ENCODE measurements at places on chromosomes 11 and 22.

GRCh38 chr22:36021606-36022153 lies 6.9 kb downstream of the RBFOX2 start:
- no peak for DNase-seq

DNA sequence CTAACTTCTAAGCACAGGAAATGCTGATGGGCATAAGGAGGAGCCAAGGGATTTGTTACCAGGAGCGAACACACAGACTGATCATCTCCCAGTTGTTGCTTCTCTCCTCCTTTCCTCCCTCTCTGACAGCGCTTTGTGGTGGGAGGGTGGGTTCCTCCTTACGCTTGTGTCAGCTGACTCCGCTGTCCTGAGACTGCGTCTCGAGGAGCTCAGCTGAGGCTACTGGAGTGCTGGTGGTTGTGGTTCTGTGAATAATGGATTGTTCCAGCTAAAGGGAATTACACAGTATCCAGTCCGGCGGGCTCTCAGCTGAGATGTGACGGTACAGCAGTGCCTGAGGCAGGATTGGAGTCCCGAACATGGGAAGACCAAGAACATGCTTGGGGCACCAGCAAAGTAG lies 113.4 kb downstream of the CTNND1 start:
- no peak for DNase-seq

DNA sequence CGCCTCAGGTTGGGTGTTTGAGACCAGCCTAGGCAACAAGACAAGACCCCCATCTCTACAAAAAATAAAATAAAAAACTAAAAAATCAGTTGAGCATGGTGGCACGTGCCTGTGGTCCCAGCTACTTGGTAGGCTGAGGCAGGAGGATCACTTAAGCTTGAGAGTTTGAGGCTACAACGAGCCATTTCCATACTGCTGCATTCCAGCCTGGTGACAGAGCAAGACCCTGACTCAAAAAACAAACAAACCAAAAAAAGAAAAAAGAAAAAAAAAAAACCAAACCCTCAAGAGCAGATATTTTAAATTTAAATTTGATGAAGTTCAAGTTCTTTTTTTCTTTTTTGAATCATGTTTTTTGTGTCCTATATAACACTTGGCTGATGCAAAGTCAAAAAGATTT lies 7.2 kb upstream of the CCDC83 start:
- DNase-seq: no peak

DNA sequence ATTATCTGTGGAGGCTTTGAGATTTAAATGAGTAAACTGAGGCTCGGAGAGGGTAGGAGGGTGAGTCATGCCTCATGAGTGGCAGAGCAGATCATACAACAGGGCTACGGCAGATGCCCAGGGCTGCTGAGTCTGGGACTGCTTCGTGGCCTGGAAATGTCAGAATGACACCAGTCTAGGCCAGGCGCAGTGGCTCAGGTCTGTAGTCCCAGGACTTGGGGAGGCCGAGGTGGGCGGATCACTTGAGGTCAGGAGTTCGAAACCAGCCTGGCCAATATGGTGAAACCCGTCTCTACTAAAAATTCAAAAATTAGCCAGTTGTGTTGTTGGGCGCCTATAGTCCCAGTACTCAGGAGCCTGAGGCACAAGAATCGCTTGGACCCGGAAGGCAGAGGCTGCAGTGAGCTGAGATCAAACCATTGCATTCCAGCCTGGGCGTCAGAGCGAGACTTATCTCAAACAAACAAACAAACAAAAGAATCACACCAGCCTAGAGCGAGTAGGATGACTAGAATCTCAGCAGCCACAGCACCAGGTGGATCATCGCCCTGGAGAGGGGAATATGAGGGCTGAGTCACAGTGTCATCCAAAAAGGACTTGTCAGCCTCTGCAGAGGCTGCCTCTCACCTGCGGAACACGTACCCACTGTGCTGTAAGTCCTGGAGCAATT lies 48.6 kb upstream of the ADA2 start:
- no peak for DNase-seq

DNA sequence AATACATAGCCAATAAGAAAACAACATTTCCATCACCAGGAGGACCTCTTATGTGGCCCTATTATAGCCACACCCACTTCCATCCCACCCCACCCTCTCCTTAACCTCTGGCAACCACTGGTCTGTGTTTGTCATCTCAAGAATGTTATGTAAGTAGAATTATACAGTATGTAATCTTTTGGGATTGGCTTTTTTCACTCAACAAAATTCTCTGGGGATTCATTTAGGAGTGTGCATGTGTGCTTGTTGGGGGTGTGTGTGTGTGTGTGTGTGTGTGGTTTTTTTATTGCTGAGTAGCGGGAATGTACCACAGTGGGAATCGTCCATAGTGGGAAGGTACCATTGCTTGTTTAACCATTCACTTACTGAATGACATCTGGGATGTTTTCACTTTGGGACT lies 5.2 kb downstream of the KCNJ5 start:
- no peak for DNase-seq

GRCh38 chr11:3074912-3075589 lies 17.8 kb upstream of the CARS1 start:
- no peak for DNase-seq

- DNase-seq: no peak
These were observed 4.8 kb upstream of the TRIM6 start for GRCh38 chr11:5591613-5592012.

DNA sequence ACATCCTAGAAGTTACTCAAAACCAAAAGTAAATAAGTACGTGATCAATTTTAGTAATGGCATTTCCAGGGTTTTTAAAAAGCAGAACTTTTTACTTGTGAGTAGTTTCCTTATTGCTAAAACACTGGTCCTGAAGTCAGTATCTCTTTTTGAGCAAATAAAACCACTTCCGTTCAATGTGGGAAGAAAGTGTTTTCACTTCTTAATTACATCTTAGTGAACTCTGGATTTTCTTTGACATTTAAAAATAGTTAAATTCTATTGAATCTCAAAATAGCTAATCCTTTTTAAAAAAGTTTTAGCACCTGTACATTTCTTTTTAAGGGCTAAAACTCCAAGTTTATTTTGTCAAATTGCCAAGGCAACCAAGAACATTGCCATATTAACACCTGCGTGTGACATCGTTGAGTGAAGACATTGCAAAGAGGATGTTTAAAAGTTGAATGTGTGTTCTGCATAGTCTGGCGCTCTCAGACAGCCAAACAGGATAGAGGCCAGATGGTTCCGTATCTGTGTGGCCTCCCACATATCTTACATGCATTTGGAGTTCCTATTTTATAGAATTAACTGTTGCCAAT lies 17.2 kb upstream of the OR5B21 start:
- DNase-seq: no peak

DNA sequence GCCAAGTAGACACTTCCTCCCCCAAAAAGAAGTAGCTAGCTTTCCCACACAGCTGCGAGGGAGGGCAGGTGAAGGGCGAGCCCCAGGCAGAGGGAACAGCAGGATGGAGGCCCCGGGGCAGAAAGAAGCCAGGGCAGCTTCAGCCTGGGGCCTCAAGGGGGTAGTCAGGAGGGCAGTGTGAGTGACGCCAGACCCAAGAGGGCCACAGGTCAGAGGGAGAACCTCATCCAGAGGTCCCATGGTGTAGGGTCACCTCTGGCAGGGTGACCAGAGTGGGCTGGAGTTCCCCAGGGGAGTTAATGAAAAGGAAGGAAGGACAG lies 9.2 kb downstream of the PRR5 start:
- DNase-seq: no peak

DNA sequence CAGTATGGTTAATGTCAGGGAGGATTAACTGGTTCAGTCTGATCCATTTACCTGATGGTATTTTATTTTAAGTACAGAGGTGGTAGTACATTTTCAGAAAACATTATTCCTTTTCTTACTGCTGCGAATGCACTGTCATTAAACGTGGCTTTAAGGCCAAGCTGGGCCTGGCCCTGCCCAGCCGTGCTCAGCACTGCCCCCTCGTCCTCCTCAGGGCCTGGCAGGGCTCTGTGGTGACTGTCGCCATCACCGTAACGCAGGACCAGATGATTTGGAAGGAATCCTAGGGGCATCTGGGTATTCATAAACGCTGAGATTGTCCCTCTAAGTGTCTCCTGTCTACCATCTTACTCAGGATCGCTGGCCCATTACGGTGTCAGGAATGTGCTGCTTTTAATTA lies 302.0 kb downstream of the TBC1D22A start:
- DNase-seq: no peak

DNA sequence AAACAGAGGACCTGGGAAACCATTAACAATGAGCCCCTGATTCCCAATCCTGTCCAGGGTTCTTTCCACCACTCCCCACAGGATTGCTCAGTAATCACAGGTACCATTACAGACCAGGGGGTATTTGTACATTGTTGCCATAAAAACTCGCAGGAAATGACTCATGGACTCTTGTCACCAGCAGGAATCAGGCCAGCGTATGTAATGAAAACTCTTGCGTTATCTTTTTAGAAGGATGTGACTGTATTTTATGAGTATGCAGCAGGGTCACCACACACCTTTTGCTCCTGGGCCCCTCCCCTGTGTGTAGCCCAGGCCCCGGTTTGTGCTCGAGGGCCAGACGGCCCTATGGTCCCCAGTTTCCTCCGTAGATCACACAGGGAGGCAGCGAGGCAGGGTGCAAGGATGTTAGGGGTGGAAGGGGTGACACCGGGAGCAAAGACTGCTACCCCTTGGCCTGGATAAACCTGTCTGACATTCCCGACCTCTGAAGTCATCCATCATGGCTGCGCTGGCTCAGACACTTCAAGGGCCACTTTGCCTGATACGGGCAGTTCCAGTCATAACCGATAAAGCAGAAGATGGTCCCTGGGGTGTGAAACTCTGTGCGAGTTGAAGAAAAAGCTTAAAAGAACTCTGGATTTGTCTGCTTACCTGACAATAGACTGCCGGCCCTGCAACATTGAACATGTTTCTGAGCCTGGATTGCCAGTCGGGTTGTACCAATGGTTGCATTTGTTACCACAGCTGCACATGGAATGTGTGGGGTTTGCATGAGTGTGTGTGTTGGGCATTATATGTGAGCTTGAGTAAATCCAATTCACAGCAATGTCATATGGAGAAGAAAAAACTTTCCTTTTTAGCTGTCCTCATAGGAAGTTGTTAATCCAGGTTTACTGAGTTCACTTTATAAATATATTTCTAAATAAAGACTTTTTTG lies 56.9 kb downstream of the MICAL2 start:
- DNase-seq: no peak

Data from stimulated activated CD4-positive, alpha-beta T cell treated with anti-CD3 and anti-CD28 coated beads, Interleukin-12 subunit alpha, Interleukin-12 subunit beta, amount 100 ng/mL, for 4 hours (primary cell).